Activated effector memory CD4-positive, alpha-beta T cell treated with Interleukin-2 at 50 U/mL for 16 hours (primary cell): ENCODE measurements at places on chromosomes 13 and 19.

GRCh38 chr19:2112516-2113320 is 16.0 kb downstream of the IZUMO4 start:
- DNase-seq, result no peak

DNA sequence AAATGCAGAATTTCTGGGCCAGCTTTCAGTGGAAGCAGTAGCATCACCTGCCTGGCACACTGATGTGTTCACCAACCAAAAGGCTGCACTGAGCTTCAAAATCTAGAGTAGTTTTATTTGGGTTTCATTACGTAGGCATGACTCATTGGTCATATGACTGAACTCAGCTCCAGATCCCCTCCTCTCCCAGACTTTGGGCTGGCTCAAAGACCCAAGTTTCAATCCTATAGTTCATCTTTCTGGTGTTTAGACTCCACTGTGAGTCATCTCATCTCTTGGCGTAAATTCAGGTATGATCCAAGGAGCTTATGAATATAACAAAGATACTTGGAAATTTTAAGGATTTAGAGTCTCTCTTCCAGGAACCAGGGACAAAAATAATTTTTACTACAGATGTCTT is 17.7 kb downstream of the ZMYM5 start:
- no peak for DNase-seq

DNA sequence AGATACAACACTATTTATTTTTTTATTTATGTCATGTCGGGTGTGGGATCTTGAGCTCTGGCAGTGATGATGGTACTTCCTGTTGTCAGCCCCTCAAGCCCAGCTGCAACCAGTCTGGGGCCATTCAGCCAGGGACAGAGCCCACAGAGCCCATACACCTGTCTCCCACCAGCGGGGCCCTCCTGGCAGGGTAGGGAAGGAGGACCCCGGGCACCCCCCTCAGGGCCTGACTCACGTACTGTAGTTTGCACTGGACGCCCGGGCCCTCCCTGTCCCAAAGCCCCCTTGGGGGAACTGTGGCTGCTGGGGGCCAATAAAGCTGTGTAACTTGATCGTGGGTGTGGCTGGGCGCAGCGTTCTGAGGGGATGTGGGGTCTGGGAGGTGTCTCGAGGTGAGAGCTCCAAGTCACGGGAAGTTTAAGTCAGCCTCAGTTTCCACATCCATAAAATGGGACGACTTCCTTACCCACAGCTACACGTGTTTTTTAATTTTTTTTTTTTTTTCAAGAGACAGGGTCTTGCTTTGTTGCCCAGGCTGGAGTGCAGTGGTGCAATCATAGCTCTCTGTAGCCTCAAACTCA is 9.5 kb downstream of the ATG4D start:
- DNase-seq, result no peak

DNA sequence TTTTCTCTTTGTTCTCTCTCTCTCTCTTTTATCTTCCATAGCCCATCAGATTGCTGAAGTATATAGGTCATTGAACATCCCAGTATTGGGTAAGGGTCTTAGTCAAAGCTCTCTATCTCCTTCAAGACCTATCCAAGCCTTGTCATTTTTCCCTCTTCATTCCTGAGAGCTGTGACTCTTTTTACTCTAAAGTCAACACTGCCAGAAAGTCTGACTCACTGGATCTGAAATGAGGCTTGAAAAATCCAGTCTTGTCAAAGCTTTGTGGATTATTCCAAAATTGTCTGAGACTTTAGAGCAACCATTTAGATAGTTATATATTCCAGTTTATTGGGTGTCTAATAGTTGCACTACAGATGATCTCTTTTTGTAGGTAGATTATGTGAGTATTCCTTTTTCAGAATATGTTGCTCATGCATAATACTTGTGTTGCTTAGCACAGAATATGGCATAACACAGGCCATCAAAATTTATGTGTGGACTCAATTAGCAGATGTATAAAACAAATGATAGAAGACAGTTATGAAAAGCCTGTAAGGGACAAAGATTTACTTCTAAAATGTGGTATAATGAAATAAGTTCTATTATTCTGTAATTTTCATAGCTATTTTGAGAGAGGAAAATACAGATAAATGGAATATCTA is 389.3 kb upstream of the PCDH9 start:
- no peak for DNase-seq

DNA sequence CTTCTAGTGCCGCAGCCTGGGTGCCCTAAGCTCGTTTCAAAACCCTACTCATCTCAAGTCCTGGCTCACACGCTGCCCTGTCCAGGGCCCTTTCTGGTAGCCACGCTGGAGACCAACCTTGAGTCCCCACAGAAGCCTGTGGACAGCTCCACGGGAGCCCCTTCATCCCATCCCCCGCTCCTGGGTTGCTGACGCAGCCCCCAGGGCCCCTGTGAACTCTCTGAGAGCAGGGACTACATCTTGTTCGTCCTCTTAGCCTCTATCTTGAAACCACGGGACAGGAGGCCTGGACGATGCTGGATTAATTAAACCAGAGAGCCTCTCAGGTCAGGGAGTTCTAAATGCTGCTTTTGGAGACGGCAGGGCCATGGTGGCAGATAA is 7.4 kb downstream of the MLLT1 start:
- no peak for DNase-seq

DNA sequence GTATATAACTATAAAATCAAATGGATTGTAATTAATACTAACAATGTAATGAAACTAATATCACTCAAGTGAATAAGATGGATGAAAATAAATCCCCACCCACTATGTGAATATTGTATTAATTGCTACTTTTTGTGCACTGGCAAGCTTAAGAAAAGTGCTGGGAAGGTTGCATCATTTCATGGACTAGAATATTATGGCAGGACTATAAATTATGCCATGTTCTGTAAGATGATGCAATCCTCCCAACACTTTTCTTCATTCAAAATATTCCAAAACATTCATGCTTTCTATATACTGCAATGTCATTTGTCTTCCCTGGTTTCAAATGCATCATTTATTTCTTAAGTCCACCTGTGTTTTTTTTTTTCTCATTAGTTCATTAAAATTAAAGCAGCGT is 457.6 kb upstream of the GPC6 start:
- no peak for DNase-seq

DNA sequence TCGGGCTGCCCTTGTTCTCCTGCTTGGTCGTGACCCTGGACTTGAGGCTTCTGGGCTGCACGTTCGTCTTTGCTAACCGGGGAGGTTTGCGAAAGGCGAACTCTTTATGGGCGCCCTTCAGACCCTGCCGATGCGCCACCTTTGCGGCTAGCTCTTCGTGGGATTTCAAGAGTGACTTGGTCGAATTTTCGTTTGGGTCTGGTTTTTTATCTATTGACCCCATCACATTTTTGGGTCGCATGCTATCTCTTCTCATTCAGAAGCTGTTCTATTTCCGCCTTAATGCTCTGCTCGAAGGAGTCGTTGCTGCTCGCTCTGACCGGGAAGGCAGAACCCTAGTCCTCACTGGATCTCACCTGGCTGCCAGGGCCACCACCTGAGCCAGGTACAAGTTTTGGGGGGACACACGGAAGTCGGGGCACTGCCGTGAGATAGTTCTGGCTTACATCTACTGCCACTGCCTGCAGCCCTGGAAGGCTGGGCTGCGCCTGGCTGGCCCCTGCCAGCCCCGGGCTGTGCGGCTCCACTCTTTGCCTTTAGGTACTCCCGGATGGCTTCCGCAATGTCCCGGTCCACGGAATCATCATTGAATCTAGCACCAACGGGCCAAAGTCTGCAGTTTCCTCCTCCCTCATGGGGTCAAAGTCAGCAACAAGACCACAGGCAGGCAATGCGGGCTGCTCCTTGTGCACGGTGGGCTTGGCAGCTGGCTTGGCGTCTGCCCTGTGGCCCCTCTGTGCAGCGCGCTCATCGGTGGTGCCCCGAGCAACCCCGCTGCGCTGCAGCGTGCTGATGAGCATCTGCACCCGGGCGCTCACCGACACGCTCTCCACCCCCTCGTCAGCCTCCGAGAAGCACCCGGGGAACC is 16.2 kb downstream of the RB1 start:
- no peak for DNase-seq

GRCh38 chr13:113152984-113153809 is 5.3 kb upstream of the PROZ start:
- DNase-seq, result no peak

DNA sequence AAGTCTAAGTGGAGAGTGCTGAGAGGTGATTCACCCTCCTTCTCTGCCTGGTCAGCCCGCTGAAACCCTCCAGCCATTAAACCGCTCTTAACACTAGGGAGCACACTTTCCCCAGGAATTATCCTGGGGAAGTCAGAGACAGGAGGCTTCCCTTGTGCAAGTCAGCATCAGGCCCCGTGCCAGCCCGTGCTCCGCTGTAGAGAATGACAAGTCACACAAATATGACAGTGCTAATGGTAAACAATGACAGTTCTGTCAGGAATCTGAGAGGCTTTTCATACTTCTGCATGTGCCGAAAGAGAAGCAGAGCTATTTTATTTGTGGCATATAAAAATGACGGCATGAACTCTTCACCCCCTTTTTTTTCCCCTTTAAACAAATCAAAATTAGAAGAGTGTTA is 816.9 kb upstream of the SLC10A2 start:
- no peak for DNase-seq

DNA sequence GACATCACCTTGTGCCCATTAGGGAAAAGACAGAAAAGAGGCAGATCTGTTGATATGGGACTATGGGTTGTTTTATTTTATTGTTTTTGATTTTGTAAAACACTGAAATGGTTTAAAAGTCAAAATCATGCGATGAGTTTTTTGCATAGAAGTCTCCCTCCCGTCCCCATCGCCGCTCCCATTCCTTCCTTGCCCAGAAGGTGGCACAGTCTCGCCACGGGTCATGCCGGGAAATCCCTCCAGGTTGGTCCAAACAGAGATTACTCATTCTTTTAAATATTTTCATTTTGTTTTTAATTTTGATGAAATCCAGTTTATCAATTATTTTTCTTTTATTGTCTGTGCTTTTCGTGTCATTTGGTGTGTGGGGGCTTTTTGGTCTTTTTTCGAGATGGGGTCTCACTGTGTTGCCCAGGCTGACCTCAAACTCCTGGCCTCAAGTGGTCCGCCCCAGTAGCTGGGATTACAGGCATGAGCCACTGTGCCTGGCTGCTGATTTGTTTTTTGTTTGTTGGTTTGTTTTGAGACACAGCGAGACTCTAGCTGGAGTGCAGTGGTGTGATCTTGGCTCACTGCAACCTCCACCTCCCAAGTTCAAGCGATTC is 9.2 kb downstream of the PGPEP1 start:
- DNase-seq, result no peak

GRCh38 chr13:45215392-45216077 is 14.7 kb upstream of the KCTD4 start:
- DNase-seq, result no peak

- peak; percentile 35 for DNase-seq
These were observed 690 bp downstream of the KMT2B start for GRCh38 chr19:35718345-35719041.

DNA sequence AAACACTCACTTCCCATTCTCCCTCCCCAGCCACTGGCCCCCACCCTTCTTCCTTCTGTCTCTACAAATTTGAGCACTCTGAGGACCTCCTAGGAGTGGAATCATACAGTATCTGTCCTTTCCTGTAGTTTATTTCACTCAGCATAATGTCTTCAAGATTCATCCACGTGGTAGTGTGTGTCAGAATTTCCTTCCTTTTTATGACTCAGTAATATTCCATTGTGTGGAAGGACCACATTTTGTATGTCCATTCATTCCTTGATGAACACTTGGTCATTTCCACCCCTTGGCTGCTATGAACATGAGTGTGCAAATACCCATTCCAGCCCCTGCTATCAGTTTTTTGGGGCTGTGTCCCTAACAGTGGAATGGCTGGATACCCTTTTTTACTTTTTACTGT is 9.8 kb downstream of the KLF2 start:
- no peak for DNase-seq

DNA sequence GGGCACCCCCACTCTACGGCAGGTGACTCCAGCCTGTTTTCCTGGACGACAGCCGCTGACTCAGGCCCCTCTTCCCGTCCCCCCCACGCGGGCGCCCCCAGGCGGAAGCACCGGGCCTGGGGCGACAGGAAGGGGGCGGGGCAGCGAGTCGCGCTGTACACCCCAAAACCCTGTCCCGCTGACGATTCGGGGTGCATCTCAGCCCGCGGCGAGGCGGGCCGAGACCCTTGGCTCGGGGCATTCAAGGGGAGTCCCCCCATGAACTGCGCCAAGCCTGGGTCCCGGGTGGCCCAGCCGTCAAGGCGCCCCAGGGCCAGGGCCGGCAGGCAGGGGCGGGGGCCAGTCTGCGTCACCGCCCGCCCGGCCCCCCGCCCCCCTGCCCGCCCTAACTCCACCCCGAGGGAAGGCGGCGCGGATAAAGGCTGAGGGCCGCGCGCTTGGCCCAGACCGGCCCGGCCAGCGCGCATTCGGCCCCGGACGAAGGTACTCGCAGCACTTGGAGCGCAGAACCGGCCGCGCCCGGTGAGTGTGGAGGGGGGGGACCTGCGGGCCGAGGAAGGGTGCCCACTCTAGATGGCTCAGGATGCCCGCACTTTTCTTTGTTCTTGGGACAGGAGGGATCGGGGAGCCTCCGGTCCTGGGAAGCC is at the start of gene MIDN:
Gene MIDN (plus strand): TSS at position 445 of the 647 bp plus-strand sequence. CDS start 1,714 bp downstream, outside the sequence.
- peak; percentile 65 for DNase-seq

GRCh38 chr19:16272945-16273344 is 51.7 kb upstream of the KLF2 start:
- no peak for DNase-seq

GRCh38 chr13:111943229-111943795 is 123.6 kb upstream of the SOX1 start:
- no peak for DNase-seq

- DNase-seq, result no peak
These were observed 905 bp downstream of the TBXA2R start for GRCh38 chr19:3605770-3606169.

- no peak for DNase-seq
These were observed 1536.1 kb downstream of the UQCRFS1 start for GRCh38 chr19:27676877-27677276.

DNA sequence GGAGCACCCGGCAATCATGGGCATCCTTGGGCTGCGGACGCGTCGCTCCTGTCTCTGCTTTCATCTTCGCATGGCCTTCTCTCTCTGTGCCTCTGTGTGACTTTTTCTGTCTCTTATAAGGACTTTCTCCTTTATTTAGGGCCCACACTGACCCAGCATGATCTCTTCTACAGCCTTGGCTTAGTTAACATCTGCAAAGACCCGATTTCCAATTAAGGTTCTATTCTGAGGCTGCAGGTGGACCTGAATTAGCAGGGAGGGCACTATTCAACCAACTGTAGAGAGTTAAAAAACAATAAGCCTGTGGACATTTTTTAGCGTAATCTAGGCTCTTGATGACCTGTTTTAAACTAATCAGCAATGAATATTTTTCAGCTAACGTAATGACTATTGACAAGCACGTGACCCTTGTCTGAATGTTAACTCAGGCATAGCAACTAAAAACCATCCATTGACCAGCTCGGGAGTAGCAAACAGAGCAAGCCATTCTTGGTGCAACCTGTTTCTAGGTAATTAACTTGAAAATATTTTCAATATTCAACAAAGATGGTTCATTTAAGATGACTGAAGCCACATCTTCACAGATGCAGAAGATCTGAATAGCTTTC is 15.2 kb downstream of the F10 start:
- no peak for DNase-seq

DNA sequence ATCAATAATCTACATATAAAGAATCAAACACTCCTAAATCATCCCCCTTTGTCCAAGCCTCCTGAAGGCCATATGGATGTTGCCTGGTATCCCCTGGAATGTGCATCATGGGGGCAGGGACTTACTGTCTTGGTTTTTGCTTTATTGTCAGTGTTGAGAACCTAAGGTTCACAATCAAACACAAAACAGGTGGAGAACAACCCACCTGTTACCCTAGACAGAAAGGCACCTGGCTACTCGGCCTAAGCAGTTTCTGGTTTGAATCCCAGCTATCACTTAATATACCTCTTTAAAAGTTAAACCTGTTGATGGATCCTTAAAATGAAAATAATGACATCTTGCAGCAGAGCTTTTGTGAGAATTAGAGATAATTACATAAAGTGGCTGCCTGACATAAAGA is 68.9 kb downstream of the DCLK1 start:
- DNase-seq, result no peak
